ENCODE measurements at places on chromosomes 3 and 15. TPM values are rescaled to one million over a fixed set of nuclear protein-coding genes. Genes with fewer than 3 reads are reported as not detected.

DNA sequence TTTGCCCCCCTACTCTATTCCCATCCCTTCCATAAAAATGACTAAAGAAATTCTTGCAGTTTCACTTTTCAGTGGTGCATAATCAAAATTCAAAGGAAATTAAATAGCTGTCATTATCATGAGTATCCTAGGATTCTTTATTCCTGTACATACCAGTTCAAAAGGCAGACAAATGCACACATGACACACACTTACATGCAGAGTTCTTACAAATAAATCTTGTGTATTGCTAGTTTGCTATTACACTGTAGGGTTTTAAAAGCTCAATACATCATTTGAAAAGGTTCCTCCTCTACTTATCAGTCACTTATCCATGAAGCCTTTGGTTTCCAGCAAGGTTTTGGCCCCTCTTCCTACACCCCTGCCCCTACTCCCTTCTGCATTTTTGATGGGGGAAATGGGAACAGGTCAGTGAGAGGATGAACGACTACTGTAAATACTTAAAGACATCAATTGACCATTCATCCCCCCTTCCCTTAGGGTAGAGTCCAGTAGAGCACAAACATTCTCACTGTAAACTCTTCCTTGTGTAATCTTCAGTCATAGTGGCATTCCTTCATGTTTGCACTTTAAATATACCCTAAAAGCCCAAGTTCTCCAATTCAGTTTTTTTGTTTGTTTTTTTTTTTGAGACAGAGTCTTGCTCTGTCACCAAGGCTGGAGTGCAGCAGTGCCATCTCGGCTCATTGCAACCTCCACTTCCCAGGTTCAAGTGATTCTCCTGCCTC lies 92.6 kb downstream of the SUCLG2 start:
- no peak for DNase-seq

GRCh38 chr3:36796881-36797280 lies 32.5 kb upstream of the DCLK3 start:
- DNase-seq: no peak

The NEDD4 gene
- 14.4 TPM for total RNA-seq

- DNase-seq: no peak
These were observed 15.6 kb downstream of the HERC1 start for GRCh38 chr15:63818191-63818590.

GRCh38 chr3:157147099-157147803 lies 12.7 kb downstream of the CCNL1 start:
- DNase-seq: no peak

- no peak for DNase-seq
These were observed 23.4 kb downstream of the FNDC3B start for GRCh38 chr3:172062761-172063160.

The CLDN1 gene
- 38.2 TPM for total RNA-seq

The FBN1 gene
- 57.6 TPM for total RNA-seq

GRCh38 chr3:115982629-115983028 lies 359.3 kb downstream of the GAP43 start:
- DNase-seq: no peak

GRCh38 chr3:179421500-179421899 lies 29.8 kb downstream of the GNB4 start:
- peak; percentile 16 for DNase-seq

The LRTM1 gene
- total RNA-seq: not detected

DNA sequence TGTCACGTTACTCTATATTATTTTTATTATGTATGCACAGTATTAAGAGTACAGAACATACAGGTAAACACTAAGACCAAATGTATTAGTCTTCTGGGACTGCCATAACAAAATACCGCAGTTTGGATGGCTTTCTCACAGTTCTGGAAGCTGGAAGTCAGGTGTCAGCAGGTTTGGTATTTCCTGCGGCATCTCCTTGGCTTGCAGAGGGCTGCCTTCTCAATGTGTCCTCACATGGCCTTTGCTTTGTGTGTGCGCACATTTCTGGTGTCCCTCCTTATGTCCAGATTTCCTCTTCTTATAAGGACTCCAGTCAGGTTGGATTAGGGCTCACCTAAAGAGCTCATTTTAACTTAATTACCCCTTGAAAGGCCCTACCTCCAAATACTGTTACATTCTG lies 53.8 kb upstream of the CPOX start:
- DNase-seq: no peak
